Testis (tissue), 5 donors: ENCODE measurements at places on chromosomes 13 and 19. TPM values are rescaled to one million over a fixed set of nuclear protein-coding genes. Genes with fewer than 3 reads are reported as not detected.

Gene PRRG2
- total RNA-seq = 1.9 TPM

Gene DNAAF3
- 102 TPM for total RNA-seq

Gene ECSIT
- total RNA-seq = 58.7 TPM

Gene OR7C1
- 2.5 TPM for total RNA-seq

Gene KANK2
- 161 TPM for total RNA-seq

Gene ANKLE1
- 3.1 TPM for total RNA-seq

Gene SOX1
- 4.6 TPM for total RNA-seq

Gene KLF2
- 74.9 TPM for total RNA-seq

Gene AMH
- 268 TPM for total RNA-seq

Gene BLVRB
- 43.3 TPM for total RNA-seq

Gene ZNF226
- 44.1 TPM for total RNA-seq

Gene BCKDHA
- total RNA-seq = 81.3 TPM

Gene ZNF850
- 10.6 TPM for total RNA-seq

Gene ZNF829
- total RNA-seq = 19.9 TPM

Gene KLF1
- 0.31 TPM for total RNA-seq

Gene KCNN4
- 2.3 TPM for total RNA-seq

Gene N4BP2L2
- 197 TPM for total RNA-seq

Gene ZNF8
- 9.6 TPM for total RNA-seq

Gene RXFP2
- total RNA-seq = 0.43 TPM

Gene CEACAM3
- total RNA-seq = not detected

Gene ZNF599
- total RNA-seq = 26.4 TPM

Gene CGB5
- 2.4 TPM for total RNA-seq

Gene ZNF565
- total RNA-seq = 7.7 TPM

Gene DPY19L3
- 79.9 TPM for total RNA-seq

Gene RPL21
- total RNA-seq = 353 TPM

Gene ADM5
- total RNA-seq = 5.0 TPM

Gene SERTAD1
- total RNA-seq = 10.9 TPM

Gene HIPK4
- total RNA-seq = 13.7 TPM

Gene APOC4
- not detected for total RNA-seq

Gene BICRA
- 13.5 TPM for total RNA-seq

Gene KCTD15
- 110 TPM for total RNA-seq

Gene SUGT1
- total RNA-seq = 54.2 TPM

Gene RFPL4AL1
- not detected for total RNA-seq

Gene ASPDH
- not detected for total RNA-seq

Gene NLRP11
- 3.9 TPM for total RNA-seq

Gene CYP2F1
- total RNA-seq = 2.5 TPM

Gene ASF1B
- 31.5 TPM for total RNA-seq

Gene FBN3
- total RNA-seq = 2.3 TPM
